ENCODE measurements at places on chromosomes 6 and 20.

DNA sequence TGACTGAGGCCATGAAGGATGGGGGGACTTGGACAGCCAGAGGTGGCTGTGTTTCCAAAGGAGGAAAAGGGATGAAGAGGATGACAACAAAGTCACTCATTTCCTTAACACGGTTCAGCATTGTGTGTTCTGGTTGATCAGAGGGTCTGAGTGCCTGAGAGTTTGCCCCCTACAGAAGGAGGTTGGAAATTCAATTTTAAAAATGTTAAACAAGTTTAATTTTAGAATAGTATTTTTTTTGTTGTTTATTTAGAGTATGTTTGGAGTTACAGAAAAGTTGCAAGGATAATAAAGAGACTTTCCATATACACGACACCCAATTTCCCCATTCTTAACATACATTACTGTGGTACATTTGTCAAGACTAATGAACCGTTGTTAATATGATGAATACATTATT is 10.3 kb upstream of the VAPB start:
- no peak for DNase-seq

- DNase-seq: no peak
Measured at GRCh38 chr6:85062884-85063283, 298.5 kb upstream of the TBX18 start.

- DNase-seq: no peak
Measured at GRCh38 chr6:33492093-33492492, 37.7 kb downstream of the ZBTB9 start.

GRCh38 chr20:24289737-24290481 is 179.5 kb upstream of the SYNDIG1 start:
- no peak for DNase-seq

GRCh38 chr6:119630561-119631192 is 281.1 kb upstream of the MAN1A1 start:
- DNase-seq: no peak

GRCh38 chr6:12060780-12061609 is 48.9 kb downstream of the HIVEP1 start:
- DNase-seq: no peak

- no peak for DNase-seq
Measured at GRCh38 chr20:38198238-38198861, 33.3 kb upstream of the TGM2 start.

DNA sequence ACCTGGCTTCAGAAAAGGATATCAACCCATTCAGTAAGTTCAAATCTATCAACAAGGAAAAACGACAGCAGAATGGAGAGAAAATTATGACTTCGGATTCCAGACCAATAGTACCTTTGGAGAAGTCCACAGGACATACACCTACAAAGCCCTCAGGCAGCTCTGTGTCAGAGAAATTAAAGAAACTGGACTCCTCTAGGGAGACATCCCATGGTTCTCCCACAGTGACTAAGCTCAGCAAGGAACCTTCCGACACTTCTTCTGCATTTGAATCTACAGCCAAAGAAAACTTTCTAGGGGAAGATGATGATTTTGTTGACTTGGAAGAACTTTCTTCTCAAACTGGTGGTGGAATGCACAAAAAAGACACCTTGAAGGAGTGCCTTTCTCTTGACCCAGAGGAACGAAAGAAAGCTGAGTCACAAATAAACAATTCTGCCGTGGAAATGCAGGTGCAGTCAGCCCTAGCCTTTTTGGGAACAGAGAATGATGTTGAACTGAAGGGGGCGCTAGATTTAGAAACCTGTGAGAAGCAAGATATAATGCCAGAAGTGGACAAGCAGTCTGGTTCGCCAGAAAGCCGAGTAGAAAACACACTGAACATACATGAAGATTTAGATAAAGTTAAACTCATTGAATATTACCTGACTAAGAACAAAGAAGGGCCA is 67.4 kb upstream of the HINT3 start:
- DNase-seq: no peak

- peak; percentile 40 for DNase-seq
Measured at GRCh38 chr6:133055441-133055966, 185.7 kb upstream of the EYA4 start.

DNA sequence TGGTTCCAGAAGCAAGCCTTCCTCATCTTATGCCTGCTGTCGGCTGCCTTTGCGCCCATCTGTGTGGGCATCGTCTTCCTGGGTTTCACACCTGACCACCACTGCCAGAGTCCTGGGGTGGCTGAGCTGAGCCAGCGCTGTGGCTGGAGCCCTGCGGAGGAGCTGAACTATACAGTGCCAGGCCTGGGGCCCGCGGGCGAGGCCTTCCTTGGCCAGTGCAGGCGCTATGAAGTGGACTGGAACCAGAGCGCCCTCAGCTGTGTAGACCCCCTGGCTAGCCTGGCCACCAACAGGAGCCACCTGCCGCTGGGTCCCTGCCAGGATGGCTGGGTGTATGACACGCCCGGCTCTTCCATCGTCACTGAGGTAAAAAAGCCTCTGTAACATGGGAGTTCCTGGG is 366 bp downstream of the SLC22A1 start:
- no peak for DNase-seq

DNA sequence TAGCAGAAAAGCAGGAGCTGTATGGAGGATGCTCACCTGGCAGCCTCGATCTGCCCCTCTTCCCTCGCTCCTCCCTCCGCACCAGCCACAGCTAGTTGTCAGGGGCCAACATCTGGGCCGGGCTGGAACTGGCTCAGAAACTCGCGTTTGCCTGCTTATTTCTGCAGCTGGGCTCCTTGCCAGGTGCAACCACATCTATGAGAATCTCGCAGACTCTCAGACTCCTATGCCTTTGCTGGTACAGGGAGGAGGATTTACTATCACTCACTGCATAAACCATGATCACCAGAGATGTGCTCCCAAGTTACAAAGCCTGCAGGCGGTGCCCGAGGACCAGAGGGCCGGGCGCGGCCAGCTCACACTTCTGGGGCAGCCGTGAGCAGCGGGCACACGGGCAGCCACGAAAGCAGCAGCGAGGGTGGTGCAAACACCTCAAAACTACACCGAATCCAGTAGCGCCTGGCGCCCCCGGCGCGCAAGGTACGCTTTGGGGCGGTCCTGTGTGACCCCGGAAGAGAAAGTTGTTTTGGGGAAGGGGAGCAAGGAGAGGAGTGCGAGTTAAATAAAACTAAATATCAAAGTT is 577 bp upstream of the LRRC1 start:
- peak; percentile 85 for DNase-seq

- DNase-seq: no peak
Measured at GRCh38 chr6:126662966-126663365, 323.1 kb downstream of the CENPW start.

DNA sequence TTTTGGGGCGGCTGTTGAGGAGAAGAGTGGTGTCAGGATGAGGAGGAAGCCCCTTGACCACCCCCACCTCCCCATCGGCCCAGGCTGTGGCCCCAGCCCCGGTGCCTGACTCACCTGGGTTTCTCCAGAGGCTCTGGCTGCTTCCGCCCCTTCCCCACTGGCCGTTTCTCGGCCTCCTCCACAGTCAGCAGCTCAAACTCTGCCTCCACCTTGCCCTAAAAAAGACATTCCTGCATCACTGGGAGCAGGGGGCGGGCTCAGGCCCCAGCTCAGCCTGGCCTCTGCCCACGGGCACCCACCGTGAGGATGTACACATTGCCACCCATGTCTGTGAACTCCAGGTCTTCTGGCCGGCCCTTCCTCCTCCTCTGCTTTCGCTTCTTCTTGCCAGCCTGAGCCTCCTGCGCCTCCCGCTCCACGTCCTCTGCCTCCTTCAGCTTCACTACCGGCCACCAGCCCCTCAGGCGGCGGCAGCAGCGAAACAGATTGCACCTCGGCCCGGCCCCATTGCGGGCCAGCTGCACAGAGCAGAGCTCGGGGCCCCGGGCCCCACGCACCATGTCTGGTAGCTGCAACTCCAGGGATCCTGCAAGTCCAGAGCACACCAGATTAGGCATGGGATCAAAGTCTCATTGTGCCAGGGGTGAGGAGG is 17.3 kb downstream of the ERGIC3 start:
- DNase-seq: no peak

- no peak for DNase-seq
Measured at GRCh38 chr6:48505621-48506020, 394.6 kb upstream of the PTCHD4 start.

- no peak for DNase-seq
Measured at GRCh38 chr20:58930496-58930895, 50.6 kb upstream of the NELFCD start.

DNA sequence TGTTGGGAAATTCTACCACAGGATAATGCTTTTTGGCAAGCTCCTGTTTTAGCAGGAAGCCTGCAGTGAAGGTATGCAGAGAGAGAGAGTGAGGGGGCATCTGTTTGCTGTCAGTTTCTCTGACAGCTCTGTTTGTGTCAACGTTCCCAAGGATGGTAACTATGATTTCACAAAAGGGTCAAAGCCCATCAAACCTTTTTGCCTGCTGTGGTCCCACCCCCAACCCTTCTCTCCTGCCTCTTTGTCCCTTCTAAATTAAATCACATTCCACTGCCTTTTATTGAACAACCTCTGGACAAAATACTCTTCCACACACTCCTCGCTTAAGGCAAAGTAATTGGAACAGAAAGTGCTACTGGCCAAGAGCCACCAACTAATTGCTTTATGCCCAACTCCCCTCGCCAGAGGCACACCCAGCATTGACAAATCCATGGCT is 128.3 kb downstream of the TSHZ2 start:
- no peak for DNase-seq

GRCh38 chr6:26489996-26490964 is 9.8 kb upstream of the BTN1A1 start:
- DNase-seq: no peak

DNA sequence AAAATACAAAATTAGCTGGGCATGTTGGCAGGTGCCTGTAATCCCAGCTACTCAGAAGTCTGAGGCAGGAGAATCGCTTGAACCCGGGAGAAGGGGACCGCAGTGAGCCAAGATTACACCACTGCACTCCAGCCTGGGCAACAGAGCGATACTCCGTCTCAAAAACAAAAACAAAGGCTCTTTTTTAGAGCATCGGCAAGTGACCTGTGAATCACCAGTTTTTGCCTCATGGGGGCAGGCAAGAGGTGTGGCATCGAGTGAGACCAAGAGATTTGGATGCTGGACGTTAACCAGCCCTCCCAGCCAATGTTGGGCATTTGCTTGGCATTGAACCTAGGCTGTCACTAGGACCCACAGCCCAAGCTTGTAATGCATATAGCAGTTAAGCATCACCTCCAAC is 14.6 kb upstream of the CDK5RAP1 start:
- DNase-seq: no peak

GRCh38 chr20:52168116-52168515 is 23.5 kb downstream of the ZFP64 start:
- DNase-seq: no peak

DNA sequence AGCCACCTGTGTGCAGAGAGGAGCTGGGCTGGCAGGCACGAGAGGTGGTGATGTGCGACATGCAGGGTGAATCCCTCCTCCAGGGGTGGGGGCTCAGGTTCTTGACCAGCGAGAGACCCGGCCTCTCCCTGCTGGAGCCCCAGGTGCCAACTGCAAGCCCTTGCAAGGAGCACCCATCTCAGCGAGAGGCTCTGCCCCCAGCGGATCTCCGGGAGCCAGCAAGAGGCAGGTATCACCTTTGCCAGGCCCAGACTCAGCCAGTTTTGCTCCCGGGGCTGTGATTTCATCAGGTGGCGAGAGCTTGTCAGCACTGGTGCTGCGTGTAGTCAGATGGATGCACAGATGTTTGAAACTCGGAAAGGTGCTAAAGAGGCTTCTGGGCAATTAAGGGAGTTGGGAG is 87.7 kb downstream of the TFAP2C start:
- DNase-seq: no peak

DNA sequence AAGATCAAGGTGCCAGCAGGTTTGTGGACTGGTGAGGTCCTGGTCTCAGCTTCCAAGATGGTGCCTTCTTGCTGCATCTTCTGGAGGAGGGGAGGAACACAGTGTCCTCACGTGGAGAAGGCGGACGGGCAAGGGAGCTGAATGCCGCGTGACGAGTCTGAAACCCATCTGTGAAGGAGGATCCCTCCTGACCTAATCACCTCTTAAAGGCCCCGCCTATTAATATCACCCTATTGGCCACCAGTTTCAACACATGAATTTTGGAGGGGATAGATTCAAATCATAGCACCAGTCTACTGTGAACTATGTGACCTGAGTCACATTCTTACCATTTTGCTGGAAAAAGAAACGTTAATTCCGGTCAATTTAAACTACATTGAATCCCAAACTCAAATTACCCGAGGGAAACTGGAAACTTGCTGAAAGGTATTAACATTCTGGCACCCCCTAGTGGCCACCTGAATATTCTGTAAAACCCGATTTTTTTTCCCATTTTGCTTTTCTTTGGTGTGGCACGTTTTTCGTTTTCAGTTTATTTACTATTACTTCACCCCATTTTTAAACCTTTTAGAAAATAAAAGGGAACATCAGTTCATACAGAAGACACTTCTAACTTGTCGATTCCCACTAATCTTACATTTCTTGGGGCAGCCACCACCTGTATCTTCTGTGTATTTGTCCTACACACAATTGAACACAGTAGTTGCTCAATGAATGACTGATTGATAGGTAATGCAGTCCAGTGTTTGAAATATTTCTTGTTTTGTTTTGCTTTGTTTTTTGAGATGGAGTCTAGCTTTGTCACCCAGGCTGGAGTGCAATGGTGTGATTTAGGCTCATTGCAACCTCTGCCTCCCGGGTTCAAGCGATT is 17.9 kb upstream of the CCDC170 start:
- peak; percentile 64 for DNase-seq

- DNase-seq: peak; percentile 45
Measured at GRCh38 chr6:43771858-43772680, 2.1 kb downstream of the VEGFA start.

DNA sequence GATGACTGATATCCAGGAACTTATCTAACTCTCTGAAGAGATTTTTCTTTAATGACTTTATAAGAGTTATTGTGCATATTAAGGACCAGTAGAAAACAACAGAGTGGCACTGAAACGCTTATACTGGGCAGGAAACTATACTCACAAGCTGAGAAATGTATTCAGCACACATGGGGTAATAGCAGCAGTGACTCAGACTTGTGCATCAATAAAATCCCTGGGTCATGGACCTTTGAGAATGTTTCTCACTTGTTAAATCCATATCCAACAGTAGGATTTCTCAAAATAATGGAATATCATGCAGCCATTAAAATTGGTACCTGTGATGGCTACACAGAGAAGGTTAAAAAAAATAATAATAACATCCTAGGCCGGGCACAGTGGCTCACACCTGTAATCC is 219.5 kb downstream of the BTBD9 start:
- DNase-seq: no peak

- no peak for DNase-seq
Measured at GRCh38 chr6:118965371-118965770, 30.4 kb upstream of the MCM9 start.

- peak; percentile 61 for DNase-seq
Measured at GRCh38 chr20:35991142-35991771, 22.9 kb downstream of the CNBD2 start.

GRCh38 chr6:136769124-136769523 is 23.2 kb downstream of the MAP3K5 start:
- no peak for DNase-seq

DNA sequence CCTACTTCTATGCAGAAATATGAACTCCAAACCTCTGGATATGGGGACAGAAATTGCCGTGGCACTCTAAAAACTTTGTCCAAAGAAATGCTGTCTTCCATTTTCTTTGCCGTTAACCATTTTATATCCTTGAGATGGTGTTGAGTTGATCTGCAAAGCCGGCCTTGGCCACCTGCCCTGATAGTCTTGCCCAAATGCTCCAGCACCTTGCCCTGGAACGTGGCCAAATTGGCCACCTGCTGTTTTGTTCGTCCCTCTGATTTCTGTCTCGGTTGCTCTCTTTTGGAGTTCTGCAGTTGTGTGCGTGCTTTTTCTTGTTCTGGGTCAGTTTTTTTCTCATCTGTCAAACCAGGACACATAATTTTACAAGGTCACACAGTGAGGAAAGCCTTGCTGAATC is 239.7 kb upstream of the GMDS start:
- peak; percentile 81 for DNase-seq

Measured in NCI-H2171 treated with DMSO at 0.1 percent for 48 hours (cell line).